ENCODE measurements at places on chromosomes 1 and 21. TPM values are rescaled to one million over a fixed set of nuclear protein-coding genes. Genes with fewer than 3 reads are reported as not detected.
A peak's percentile ranks its signal among the peaks of the same experiment; 100 is the strongest.

DNA sequence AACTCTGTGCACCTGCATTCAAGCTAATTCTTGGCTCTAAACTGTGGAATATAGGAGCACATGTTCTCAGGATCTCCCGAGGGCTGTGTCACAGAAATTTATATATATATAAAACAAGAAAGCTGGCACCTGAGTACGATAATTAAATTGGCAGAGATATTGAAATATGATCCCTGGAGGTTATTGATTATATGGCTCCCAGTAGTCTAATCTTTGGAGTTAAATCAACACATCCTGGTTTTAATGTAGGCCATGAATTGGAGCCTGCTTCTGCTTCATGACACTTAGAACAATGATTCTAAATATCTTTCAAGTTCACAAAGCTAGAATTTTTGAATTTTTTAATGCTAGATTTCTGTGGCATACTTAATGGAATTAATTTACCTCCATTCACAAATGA is 84.3 kb downstream of the CTH start:
- no peaks in the 10 kb centered on the region for H3K4me1 ChIP-seq
- no peak for DNase-seq
- H3K27ac ChIP-seq, result no peak overlapping the region
- no peak overlapping the region for H3K4me3 ChIP-seq
- no peaks in the 10 kb centered on the region for H3K27me3 ChIP-seq
- H3K36me3 ChIP-seq, result no peaks in the 10 kb centered on the region

F3 gene
- total RNA-seq, result 36.3 TPM

CDC42BPA gene
- 31.3 TPM for total RNA-seq

DNA sequence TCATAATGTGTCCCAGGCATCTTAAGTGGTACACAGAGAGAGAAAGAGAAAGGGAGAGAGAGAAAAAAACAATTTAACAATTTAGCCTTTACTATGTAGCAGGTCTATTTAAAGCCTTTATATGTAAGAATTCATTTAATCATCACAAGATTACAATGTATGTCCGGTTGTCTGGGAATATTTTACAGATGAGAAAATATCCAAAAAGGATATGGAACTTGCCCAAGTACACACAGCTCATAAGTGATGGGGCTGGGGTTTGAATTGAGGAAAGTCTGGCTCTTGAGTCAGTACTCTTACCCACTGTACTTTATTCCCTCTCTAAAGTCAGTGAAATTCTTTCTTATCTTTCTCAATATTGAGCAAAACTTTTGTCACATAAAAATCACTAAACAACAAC is 104.6 kb downstream of the LYPLAL1 start:
- no peaks in the 10 kb centered on the region for H3K27me3 ChIP-seq
- H3K4me3 ChIP-seq, result no peak overlapping the region
- peak overlapping the region; percentile 15 for H3K27ac ChIP-seq
- peaks cover 7% of the 10 kb centered on the region for H3K4me1 ChIP-seq

- H3K27me3 ChIP-seq, result no peaks in the 10 kb centered on the region
- no peak within 1 kb of the TSS for H3K27ac ChIP-seq
- H3K4me1 ChIP-seq, result no peaks in the 10 kb centered on the region
- no peak within 1 kb of the TSS for H3K4me3 ChIP-seq
- no peaks in the 10 kb centered on the region for H3K36me3 ChIP-seq
These were observed at the start of gene HJV for GRCh38 chr1:146021622-146022402. Gene HJV (minus strand): TSS chr1:146021735. CDS start chr1:146020231, 1,504 bp downstream.

- H3K27me3 ChIP-seq, result peaks cover 5% of the 10 kb centered on the region
- no peak overlapping the region for H3K27ac ChIP-seq
- no peak overlapping the region for H3K4me3 ChIP-seq
- no peaks in the 10 kb centered on the region for H3K4me1 ChIP-seq
- no peak for DNase-seq
These were observed 5.6 kb upstream of the KCNA10 start for GRCh38 chr1:110524311-110525248.

DNA sequence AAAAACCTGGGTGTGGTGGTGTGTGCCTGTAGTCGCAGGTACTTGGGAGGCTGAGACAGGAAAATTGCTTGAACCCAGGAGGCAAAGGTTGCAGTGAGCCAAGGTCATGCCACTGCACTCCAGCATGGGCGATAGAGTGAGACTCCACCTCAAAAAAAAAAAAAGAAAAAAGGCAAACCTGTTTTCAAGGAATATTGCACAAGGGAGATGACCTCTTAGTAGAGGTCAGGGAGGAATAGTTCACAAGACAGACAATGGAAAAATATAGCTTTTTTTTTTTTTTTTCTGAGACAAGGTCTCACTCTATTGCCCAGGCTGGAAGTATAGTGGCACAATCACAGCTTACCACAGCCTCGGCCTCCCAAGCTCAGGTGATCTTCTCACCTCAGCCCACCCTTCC is 22.5 kb upstream of the SUCO start:
- H3K27ac ChIP-seq, result no peak overlapping the region
- no peak overlapping the region for H3K4me3 ChIP-seq
- no peak for DNase-seq
- no peaks in the 10 kb centered on the region for H3K27me3 ChIP-seq
- no peaks in the 10 kb centered on the region for H3K36me3 ChIP-seq
- no peaks in the 10 kb centered on the region for H3K4me1 ChIP-seq

DNA sequence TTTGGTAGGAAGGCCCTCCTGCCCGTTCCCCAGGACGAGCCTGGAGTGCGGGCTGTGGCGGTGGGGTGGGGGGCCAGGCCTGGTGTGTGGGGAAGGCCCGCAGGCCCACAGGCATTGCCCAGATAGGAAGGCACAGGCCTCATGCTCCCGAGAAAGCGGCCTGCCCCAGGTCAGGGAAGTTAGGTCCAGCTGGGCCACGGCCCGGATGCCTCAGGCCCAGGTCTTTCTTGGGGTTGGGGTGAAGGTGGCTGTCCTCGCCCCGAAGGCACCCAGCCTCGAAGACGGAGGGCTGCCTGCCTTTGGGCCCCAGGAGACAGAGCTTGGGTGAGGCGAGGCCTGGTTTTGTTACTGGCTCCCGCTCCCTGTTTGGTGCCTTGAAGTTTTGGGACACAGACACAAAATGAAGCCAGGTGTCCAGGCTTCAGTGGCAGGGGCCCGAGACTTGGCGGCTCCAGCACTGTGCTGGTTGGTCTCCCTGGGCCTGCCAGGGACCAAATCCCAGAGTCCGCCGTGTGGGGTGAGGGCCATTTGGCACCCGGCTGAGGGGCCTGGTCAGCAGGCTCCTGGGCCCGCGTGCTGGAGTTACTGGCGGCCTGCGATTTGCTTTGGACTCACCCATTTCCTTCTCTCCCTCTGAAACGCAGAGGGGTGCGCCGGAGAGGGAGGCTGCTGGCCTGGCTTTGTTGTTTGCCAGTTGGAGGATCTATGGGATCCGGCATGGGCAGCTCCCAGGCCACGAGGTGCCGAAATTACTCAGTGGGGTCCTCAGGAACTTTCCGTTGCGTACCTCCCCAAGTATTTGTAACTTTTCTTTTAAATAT is 2.0 kb downstream of the SKI start:
- H3K36me3 ChIP-seq, result no peaks in the 10 kb centered on the region
- peak overlapping the region; percentile 53 for H3K4me3 ChIP-seq
- H3K27me3 ChIP-seq, result no peaks in the 10 kb centered on the region
- H3K27ac ChIP-seq, result peak overlapping the region; percentile 95
- no peak for DNase-seq

HSPA6 gene
- 0.64 TPM for total RNA-seq

- no peaks in the 10 kb centered on the region for H3K27me3 ChIP-seq
- no peaks in the 10 kb centered on the region for H3K4me1 ChIP-seq
- no peaks in the 10 kb centered on the region for H3K36me3 ChIP-seq
- no peak overlapping the region for H3K27ac ChIP-seq
These were observed 45.6 kb upstream of the GADD45A start for GRCh38 chr1:67639361-67639760.

GRCh38 chr1:108605633-108606032 is 45.7 kb downstream of the EEIG2 start:
- H3K27me3 ChIP-seq, result no peaks in the 10 kb centered on the region
- no peak overlapping the region for H3K27ac ChIP-seq
- DNase-seq, result no peak
- no peaks in the 10 kb centered on the region for H3K36me3 ChIP-seq
- H3K4me3 ChIP-seq, result no peak overlapping the region

- no peaks in the 10 kb centered on the region for H3K27me3 ChIP-seq
- H3K4me3 ChIP-seq, result no peak overlapping the region
- H3K27ac ChIP-seq, result no peak overlapping the region
- no peaks in the 10 kb centered on the region for H3K36me3 ChIP-seq
These were observed 1.6 kb upstream of the ANKRD65 start for GRCh38 chr1:1422465-1423244.

DNA sequence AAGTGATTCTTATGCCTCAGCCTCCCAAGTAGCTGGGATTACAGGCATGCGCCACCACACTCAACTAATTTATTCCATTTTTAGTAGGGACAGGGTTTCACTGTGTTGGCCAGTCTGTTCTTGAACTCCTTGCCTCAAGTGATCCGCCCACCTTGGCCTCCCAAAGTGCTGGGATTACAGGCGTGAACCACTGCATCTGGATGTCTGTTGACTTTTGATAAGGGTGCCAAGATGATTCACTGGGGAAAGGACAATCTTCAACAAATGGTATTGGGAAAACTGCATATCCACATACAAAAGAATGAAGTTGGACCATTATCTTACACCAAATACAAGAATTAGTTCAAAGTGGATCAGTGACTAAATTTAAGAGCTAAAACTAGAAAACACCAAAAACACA is 19.8 kb downstream of the RO60 start:
- DNase-seq, result no peak
- no peak overlapping the region for H3K27ac ChIP-seq
- H3K4me3 ChIP-seq, result no peak overlapping the region

OR2W3 gene
- 0.23 TPM for total RNA-seq

DNA sequence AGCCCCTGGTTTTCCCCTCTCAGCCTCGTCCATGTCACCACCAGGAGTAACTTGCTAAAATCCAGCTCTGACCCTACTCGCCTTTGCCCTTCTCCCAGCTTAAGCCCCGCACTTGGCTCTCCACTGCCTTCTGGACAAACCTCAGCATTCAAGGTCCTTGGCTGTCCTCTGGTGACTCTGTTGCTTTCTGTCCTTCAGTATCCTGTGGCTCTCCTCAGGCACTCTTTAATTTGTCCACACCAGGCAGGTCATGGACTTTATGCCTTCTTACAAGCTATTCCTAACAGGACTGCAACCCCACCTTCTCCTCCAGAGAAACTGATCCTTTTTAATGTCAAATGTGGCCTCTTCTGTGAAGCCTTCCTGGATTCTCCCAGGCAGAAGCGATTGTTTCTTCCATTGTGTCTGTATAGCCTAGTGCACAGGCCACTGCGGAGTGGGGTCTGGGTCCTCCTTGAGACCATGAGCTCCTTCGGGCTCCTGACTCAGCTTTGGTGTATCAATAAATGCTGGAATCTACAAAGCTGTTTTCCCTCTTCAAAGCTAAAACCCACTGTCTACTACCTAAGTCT is 26.7 kb upstream of the CTPS1 start:
- H3K27ac ChIP-seq, result no peak overlapping the region
- no peaks in the 10 kb centered on the region for H3K27me3 ChIP-seq
- no peak for DNase-seq
- H3K4me1 ChIP-seq, result no peaks in the 10 kb centered on the region

- no peaks in the 10 kb centered on the region for H3K27me3 ChIP-seq
- H3K4me3 ChIP-seq, result no peak overlapping the region
- no peak overlapping the region for H3K27ac ChIP-seq
- no peaks in the 10 kb centered on the region for H3K4me1 ChIP-seq
These were observed 33.5 kb upstream of the IL19 start for GRCh38 chr1:206736878-206737728.

GRCh38 chr1:186194107-186194756 is 180.8 kb downstream of the TPR start:
- H3K27ac ChIP-seq, result no peak overlapping the region
- H3K27me3 ChIP-seq, result no peaks in the 10 kb centered on the region
- no peak overlapping the region for H3K4me3 ChIP-seq
- DNase-seq, result no peak
- H3K36me3 ChIP-seq, result no peaks in the 10 kb centered on the region
- no peaks in the 10 kb centered on the region for H3K4me1 ChIP-seq

POU3F1 gene
- total RNA-seq, result 0.09 TPM

GPR161 gene
- 23.3 TPM for total RNA-seq

FALEC gene
- not detected for total RNA-seq

DNA sequence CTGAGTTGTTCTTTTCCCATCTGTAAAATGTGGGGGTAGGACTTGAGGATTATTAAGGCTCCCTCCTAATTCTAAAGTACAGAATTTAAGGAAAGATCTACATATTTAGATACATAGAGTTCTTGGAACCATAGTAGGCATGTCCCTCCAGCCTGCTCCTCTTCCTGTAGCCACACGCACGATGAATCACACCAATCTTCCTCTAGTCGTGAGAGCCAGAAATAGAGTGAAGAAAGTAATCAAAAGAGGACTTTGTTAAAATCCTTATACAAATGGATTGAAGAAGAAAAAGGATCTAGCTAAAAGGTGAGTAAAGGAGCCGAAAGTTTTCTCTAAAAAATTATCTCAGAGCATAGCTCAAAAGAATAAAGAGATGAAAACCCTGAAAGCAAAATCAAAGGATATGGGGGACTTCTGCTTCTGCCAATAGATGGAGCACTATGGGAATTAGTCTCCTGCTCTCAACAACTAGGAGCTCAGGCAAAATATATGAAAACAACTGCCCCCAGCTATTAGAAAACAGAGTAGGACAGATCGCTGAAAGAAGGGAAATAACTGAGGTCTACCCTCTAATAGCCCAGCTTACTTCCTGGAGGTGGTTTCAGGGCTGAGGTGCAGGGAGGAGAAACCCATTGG is 8.5 kb downstream of the C1orf141 start:
- H3K4me3 ChIP-seq, result no peak overlapping the region
- H3K4me1 ChIP-seq, result no peaks in the 10 kb centered on the region
- H3K27me3 ChIP-seq, result no peaks in the 10 kb centered on the region
- H3K36me3 ChIP-seq, result no peaks in the 10 kb centered on the region
- no peak for DNase-seq

All from prostate gland (tissue), 2 donors.